NCI-H748 treated with DMSO at 0.1 percent for 48 hours (cell line): ENCODE measurements at places on chromosomes 6 and 20.

- peak; percentile 95 for DNase-seq
Observed at GRCh38 chr20:14401479-14402138, 64.2 kb upstream of the FLRT3 start.

DNA sequence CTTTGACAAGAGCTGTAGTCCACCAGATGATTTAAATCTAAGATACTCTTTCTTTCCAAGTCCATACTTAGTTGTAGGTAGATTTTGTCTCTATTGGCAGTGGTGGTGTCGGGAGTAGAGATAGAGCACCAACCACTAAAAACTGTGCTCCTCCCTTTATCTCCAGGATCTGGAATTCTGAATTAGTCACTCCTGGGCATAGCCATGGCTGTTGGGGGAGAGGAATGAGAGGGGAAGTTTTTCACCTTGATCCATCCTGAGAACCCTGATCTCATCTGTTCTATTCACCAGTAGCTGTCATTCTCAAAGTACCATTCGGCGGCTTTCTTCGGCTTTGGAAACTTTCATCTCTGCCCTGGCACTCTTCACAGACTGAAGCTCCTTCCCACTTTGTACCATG lies 35.6 kb upstream of the NKX2-4 start:
- no peak for DNase-seq

- no peak for DNase-seq
Observed at GRCh38 chr20:56967916-56968315, 298.5 kb downstream of the BMP7 start.

- peak; percentile 49 for DNase-seq
Observed at GRCh38 chr6:34021554-34022190, 124.2 kb downstream of the GRM4 start.

- DNase-seq: no peak
Observed at GRCh38 chr6:32116674-32117073, 7.5 kb upstream of the TNXB start.

- DNase-seq: no peak
Observed at GRCh38 chr20:49682278-49682677, 31.4 kb downstream of the B4GALT5 start.

DNA sequence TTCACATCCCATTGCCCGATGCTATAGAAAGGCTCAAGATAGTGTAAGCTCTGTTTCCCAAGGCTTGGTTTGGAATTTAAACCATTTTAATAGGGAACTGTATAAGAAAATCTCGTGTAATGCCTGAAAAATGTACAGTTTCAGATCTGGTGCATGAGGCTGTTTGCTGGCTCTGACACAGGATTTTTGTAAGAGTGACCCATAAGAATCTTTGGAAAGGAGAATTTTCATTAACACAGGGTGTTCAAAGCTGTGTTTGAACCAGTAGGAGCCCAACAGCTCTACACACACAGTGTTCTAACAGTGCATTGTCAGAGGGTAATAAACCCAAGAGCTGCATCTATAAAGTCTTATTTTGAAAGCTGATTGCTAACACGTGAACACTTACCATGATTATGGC lies 293.5 kb downstream of the PRL start:
- no peak for DNase-seq

DNA sequence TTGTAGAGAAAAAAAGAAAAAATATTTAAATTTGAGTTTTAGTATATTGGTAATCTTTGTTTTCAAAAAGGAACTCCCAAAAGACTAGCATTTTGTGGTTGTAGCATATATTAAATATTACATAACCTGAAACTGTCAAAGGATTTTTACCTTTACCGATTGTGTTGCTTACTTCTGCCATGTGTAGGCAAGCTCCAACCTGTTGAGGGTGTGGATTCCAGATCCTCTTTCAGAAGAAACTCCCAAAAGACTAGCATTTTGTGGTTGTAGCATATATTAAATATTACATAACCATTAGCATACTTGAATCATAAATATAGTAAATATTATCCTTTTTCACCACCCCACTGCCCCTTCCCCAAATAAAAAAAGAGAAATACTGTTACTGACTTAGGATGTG lies 3.2 kb downstream of the DSE start:
- DNase-seq: no peak

DNA sequence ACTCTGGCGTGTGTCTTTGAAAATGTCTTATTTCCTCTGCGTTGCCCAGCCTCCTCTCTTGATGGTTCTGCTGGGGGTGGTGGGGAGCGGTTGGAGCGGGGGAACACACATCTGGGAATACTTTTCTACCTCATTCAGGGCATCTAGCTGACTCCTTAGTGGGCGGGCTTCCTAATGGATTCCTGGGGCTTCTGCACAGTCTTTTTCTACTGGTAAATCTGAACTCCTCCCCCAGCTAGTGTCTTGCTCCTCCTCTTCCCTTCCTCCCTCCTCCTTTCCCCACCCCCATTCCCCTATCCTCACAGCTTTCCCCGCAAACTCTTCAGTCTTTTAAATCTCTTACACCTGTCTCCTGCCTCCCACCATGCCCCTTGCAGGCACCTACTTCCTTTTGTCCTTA lies 74.4 kb downstream of the PRL start:
- no peak for DNase-seq

GRCh38 chr6:2037237-2037926 lies 208.0 kb downstream of the GMDS start:
- DNase-seq: no peak

DNA sequence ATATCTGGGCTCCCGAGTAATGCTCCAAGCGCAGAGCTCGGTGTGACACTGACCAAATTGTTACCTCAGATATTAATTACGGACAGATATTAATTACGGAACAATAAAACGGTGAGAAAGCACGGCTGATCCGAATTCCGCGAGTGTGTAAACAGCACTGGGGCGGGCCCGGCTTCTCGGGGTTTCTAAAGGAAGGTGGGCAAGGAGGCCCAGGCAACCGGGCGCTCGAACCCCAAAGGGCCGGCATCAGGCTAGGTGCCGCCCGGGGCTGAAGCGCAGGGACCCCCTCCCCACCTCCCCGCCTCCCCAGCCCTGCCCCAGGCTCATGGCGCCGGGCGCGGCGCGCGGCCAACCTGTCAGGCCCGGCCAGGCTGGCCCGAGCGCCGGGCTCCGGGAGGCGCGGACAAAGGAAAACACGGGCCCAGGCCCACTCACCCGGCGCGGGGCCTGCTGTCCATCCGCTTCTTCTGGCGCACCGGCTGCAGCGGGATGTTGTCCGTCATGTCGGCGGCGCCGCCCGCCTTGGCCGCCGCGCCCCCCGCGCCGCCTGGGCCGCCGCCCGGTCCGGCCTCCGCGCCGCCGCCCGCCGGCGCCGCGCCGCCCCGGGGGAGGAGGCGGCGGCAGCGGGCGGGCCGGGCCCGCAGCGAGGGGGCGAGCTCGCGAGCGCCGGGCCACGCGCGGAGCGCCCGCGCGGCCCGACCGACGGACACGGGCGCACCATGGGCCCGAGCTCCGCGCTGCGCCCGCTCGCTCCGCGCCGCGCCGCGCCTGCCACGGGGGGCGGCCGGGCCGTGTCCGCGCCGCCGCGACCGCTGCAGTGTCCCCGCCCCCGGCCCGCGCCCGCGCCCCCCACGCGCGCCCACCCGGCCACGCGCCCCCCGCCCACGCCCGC lies at the start of gene ATP9A:
TSS of gene ATP9A (minus strand) at position 524 of the 892 bp plus-strand sequence. CDS start at position 503, 21 bp downstream.
- no peak for DNase-seq

DNA sequence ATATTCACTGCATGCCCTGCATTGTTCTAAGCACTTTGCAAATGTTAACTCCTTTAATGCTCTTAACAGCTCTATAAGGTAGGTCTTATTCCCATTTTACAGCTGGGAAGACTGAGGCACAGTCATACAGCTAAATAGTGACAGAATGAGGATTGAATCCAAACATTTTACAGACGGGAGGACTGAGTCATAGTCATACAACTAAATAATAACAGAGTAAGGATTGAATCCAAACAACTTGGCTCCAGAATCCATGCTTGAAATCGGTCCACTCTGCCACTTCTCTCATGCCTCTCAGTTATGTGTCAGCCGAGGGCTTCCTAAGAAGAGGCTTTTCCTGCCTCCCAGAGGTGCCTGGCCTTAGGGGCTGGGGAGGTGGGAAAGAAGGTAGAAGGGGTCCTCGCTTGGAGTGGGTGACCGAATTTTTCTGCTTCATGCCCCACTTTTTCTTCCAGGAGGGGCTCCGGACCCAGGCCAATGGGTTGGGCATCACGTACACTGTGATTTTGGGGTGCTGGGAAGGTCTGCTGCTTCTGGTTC lies 137.4 kb upstream of the RNF24 start:
- no peak for DNase-seq

DNA sequence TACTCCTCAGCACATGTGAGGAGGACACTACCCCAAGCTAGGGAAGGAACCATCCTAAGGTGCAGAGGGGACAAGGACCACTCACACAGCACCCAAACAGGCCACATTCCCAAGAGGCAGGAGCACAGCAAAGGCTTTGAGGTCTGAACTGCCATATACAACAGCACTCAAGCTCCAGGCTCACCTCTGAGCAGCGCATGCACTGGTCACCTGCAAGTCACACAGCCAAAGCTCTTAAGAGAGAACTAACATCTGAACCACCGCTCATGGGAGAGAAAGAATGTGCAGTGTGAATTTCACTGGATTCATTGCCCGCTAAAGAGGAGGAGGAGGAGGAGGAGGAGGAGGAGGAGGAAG lies 31.0 kb downstream of the NPEPL1 start:
- DNase-seq: no peak

DNA sequence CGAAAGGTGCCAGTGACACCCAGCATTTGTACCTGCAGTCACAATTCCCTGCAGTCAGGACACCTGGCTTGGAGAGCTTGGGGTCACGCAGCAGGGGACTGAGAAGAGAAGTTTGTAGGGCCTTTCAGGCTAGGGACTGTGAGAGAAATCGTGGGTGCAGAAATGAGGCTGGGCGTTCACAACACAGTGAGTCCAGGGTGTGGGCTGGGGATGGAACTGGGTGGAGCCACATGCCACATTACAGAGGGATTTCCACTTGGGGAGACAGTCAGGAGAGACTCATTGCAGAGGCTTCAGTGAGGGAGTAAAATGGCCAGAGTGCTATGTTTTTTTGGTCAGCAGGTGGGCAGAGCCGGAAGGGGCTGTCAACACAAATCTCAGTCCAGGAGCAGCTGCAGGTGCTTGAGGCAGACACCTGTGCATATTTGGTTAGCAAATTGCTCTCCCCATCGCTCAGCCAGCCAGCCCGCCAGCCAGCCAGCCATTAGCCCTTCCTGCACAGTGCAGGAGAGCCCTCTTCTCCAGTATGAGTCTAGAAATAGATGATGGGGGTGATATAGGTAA lies 7.4 kb downstream of the ITPR3 start:
- peak; percentile 97 for DNase-seq

DNA sequence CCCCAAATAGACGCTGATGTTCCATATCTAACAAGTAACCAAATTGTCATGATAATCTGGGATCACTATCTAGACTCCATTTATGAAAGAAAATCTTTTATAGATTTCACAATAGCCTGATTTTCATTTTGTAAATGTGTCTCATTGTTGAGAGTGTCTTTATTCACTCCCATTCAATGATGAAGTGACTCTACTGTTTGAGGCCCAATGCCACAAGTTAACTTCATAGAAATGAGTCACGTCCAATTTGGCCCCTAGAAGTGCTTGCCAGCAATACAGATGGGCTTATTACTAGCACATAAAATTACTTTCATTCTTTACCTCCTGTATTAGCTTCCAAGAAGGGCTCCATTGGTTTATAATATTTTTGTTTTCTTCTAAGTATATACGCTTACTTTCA lies 6.3 kb downstream of the IPCEF1 start:
- DNase-seq: no peak

GRCh38 chr6:116087437-116088027 lies 13.1 kb upstream of the NT5DC1 start:
- DNase-seq: no peak

DNA sequence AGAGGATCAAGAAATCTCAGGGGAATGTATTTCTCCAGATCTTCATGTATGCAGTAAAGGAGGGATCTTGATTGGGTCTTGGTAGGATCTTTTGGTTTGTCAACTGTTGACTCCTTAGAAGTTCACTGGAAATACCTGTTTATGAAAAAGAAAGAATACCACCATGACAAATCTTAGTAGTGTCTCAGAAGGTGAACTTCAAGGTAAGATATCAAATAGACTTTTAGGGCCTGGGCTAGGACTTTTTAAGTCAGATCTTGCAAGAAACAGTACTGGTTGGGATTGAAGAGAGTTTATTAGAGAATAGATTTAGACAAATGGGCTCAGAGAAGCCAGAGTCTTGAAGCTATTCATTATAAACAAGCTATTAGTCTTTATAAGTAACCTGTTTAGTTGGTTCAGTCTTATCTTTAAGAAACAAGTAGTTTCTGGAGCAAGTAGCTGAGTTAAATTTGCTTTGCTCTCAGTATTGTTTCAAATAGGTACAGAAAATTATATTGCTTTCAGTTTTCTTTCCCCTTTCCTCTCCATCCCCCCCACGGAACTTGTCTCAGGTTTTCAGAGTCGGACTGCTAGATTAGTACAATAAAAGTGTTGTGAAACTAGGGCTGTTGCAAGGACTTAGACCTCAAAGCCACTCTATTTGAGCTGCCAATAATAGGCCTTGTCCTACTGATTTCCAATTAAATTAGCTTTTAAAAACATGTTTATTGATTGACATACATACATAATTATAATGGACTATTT lies 529.1 kb upstream of the CITED2 start:
- DNase-seq: no peak

DNA sequence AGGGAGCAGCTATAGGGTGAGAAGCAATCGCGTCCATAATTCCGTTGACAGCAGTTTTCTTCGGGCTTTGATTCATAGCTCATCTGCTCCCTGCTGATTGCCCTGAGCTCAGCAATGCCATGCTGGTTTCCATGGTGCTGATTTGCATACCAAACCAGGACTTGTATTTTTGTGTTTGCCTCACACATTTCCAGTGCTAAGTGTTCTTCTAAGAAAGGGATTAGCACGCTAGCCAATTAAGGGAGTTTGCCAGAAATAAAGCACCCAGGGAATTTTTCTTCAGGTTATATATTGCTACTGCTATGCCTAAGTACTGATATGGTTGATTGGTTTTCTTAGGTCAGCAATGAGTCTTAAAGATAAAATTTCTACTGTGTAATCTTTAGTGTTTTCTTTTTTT lies 177.6 kb downstream of the PLCB1 start:
- DNase-seq: no peak

DNA sequence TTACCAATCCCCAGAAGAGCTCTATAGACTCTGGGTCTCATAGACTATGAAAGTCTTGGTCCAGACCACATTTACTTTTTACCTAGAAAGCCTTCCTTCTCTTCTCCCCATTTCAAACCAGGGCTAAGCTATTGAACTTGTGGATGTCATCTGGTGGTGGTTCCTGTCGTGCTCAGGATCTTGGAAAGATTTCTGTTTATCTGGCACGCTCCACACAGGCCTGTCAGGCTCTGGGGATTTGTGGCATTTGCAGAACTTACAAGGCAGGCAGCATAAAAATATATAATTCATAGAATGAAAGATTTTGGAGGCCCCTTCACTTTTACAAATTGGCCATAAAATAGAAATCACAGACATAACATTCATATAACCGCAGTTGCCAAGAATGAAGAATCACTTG lies 188.1 kb downstream of the UST start:
- no peak for DNase-seq

DNA sequence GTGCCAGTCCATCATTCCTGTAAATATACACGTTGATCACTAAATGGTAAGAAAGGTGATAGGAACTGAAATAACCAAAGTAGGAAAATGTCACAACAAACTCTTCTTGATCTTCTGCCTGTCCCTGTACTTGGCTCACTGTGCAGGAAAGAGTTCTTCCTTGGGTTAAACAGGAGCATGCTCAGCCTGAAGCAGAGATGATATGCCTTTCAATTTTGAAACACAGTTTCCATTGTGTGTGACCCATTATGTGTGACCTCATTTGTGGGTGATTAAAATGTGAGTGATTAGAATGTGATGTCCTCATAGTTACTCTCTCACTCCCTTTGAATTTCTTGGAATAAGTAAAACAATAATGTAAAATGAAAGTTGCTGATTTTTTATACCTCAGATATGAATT lies 427.2 kb upstream of the AGPAT4 start:
- DNase-seq: no peak
